ENCODE measurements at places on chromosomes 6 and 20.

- peak; percentile 47 for DNase-seq
These were observed 20.1 kb downstream of the ECT2L start for GRCh38 chr6:138815797-138816528.

- DNase-seq = no peak
These were observed 229.1 kb upstream of the CITED2 start for GRCh38 chr6:139603581-139603980.

- DNase-seq = no peak
These were observed 43.4 kb downstream of the ZNF133 start for GRCh38 chr20:18331694-18332093.

GRCh38 chr6:48985025-48985424 lies 478.0 kb downstream of the MMUT start:
- peak; percentile 22 for DNase-seq

GRCh38 chr6:157139054-157139708 lies 184.1 kb downstream of the TMEM242 start:
- DNase-seq = no peak

DNA sequence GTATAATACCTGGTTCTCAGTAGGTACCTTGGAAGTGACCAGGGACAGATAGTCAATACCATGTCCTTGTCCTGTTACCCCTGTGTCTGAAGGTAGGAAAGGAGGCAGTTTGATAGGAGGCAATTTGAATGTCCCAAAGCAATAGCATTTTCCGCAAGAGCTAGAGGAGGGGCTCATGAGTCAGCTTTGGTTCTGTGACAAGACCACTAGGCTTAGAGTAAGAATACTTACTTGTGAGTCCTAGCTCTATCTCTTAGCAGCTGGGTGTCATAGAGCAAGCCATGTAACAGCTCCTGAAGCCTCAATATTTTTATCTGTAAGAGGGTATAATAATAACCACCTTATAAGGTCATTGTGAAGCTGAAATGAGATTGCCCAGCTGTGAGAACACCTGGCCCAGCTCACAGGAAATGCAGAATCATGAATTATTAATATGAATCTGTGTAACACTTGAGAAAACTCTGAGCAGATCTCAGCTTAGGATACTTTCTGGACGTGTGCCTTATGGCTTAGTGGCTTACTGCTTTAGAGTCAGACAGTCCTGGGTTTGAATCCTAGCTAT lies 58.6 kb downstream of the DAAM2 start:
- no peak for DNase-seq

- DNase-seq = no peak
These were observed 67.9 kb downstream of the TCP11 start for GRCh38 chr6:35073211-35073610.

- peak; percentile 40 for DNase-seq
These were observed 955.6 kb downstream of the TBC1D32 start for GRCh38 chr6:120378582-120379220.
